ENCODE measurements at places on chromosomes 7 and 10. TPM values are rescaled to one million over a fixed set of nuclear protein-coding genes. Genes with fewer than 3 reads are reported as not detected.
A peak's percentile ranks its signal among the peaks of the same experiment; 100 is the strongest.

DNA sequence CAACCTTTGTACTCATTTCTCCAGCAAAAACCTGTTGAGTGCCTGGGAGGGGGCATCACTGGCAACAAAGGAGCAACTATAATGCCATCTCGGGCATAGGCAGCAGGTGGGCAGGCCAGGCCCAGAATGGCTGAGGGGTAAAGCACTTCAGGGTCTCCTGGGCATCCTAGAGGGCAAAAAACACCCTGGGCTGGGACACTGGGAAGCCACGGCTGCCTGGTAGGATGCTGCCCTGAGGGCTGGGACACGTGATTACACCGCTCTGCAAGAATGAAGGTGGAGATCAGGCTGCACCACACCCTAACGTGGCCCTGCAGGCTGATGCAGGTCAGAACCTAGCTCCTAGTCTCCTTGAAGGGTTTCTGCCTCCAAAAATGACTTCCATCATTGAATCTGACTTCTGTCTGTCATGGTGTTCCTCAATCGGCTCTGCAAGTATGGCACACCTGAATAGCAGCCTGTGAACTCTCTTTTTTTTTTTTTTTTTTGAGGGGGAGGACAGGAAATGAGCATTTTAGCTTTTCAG lies 4.5 kb upstream of the TRAPPC14 start:
- H3K4me1 ChIP-seq, result no peaks in the 10 kb centered on the region
- H3K4me3 ChIP-seq, result no peak overlapping the region
- H3K27me3 ChIP-seq, result no peaks in the 10 kb centered on the region
- DNase-seq, result peak; percentile 23
- H3K36me3 ChIP-seq, result no peaks in the 10 kb centered on the region

FKBP9 gene
- polyA plus RNA-seq, result 219 TPM

DNA sequence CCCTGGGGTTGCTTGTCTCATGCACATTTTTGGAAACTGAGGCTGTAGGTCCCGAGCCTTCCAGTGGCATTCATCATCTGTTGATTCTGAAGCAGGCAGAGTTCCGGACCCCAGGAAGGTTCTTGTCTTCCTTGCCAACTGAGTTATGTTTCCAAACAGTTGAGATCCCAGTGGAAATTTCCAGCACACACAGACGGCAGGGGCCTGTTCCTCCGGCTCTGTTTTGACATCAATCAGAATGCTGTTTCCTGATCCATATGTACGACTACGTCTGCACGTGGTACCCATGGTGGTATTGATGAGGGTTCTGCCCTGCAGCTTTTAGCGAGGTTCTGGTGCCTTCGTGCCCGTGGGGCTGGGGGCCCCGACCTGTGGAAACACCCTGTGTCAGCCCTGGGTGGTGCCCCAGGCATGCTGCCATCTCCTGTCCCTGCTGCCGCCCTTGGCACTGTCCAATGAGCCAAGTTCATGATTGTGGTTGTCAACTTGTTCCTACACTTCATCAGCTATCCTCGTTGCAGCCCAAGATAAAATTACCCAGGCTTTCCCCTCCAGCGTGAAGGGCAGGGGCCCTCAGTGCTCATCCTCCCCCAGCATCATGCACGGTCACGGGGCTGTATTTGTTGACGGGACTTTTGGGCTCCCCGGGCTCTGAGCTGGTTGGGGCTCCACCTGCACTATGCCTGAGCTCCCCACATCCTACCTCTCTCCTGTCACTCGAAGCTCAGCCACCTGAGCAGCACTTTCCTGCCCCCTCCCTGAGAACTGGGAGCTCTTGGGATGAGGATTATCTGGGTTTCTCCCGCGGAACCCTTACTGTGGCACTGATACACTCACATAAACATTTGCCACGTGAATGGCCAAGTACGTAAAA lies 7.8 kb upstream of the DPYSL4 start:
- H3K36me3 ChIP-seq, result no peaks in the 10 kb centered on the region
- H3K27me3 ChIP-seq, result no peaks in the 10 kb centered on the region
- DNase-seq, result no peak
- peaks cover 15% of the 10 kb centered on the region for H3K4me1 ChIP-seq
- H3K27ac ChIP-seq, result no peak overlapping the region
- H3K4me3 ChIP-seq, result no peak overlapping the region

GRCh38 chr10:122530177-122530576 lies 30.4 kb upstream of the DMBT1 start:
- no peak for DNase-seq
- no peaks in the 10 kb centered on the region for H3K36me3 ChIP-seq
- H3K27ac ChIP-seq, result no peak overlapping the region
- no peak overlapping the region for H3K4me3 ChIP-seq
- H3K4me1 ChIP-seq, result no peaks in the 10 kb centered on the region

GRCh38 chr10:74977913-74978847 lies 133.3 kb upstream of the SAMD8 start:
- no peaks in the 10 kb centered on the region for H3K27me3 ChIP-seq
- peaks cover 56% of the 10 kb centered on the region for H3K36me3 ChIP-seq
- no peak overlapping the region for H3K4me3 ChIP-seq
- no peaks in the 10 kb centered on the region for H3K4me1 ChIP-seq
- H3K27ac ChIP-seq, result no peak overlapping the region
- DNase-seq, result no peak

DNA sequence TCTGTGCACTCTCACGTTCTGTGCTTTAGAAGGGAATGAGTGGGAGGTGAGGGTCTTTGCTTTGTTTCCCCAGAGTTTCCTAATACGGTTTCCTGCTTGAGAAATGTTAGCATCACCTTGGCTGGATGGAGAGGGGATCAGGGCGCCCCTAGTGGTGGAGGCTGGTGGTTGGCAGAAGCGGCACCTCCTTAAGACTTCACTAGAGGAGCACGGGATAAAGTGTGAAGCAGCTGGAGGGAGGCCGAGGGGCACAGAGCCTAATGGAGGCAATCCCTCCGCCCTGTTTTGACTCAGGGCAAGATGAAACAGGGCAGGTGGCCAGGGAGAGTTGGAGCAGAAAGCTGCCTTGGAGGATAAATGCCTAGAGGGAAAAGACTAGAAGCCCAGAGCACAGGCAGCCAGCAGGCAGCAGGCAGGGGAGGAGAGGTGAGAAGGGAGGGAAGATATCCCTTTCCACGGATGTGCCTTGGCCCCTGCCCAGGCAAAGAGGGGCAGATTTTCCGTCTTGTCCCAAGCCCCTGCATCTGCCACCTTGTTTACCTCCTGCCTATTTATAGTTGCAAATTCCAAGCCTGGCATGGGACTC lies 56.0 kb upstream of the BTRC start:
- H3K36me3 ChIP-seq, result no peaks in the 10 kb centered on the region
- peaks cover 5% of the 10 kb centered on the region for H3K4me1 ChIP-seq
- peak overlapping the region; percentile 33 for H3K4me3 ChIP-seq
- DNase-seq, result peak; percentile 61
- peaks cover 29% of the 10 kb centered on the region for H3K27me3 ChIP-seq

DNA sequence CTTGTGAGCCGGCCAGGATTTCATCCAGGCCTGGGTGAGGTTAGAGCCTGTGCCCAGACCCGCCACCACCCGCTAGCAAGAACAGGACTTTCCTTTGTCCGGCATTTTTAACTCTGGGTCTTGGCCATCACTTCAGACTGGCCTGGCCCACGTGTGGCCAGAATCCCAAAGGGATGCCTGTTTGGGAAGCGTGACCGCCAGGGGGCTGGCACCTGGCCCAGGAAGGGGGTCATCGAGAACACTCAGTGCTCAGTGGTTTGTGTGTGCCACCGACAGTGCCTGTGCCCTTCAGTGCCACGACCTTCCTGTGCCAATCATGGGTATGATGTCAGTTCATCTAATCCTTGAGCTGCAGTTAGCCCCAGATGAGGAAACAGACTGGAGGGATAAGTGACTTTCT lies 85.0 kb downstream of the ZMIZ1 start:
- H3K4me1 ChIP-seq, result peaks cover 78% of the 10 kb centered on the region
- no peaks in the 10 kb centered on the region for H3K27me3 ChIP-seq
- no peak for DNase-seq
- no peak overlapping the region for H3K4me3 ChIP-seq

- H3K27me3 ChIP-seq, result no peaks in the 10 kb centered on the region
- no peak for DNase-seq
- H3K27ac ChIP-seq, result no peak overlapping the region
- no peak overlapping the region for H3K4me3 ChIP-seq
- no peaks in the 10 kb centered on the region for H3K36me3 ChIP-seq
Observed at GRCh38 chr7:24764011-24764410, 6.7 kb upstream of the GSDME start.

DNA sequence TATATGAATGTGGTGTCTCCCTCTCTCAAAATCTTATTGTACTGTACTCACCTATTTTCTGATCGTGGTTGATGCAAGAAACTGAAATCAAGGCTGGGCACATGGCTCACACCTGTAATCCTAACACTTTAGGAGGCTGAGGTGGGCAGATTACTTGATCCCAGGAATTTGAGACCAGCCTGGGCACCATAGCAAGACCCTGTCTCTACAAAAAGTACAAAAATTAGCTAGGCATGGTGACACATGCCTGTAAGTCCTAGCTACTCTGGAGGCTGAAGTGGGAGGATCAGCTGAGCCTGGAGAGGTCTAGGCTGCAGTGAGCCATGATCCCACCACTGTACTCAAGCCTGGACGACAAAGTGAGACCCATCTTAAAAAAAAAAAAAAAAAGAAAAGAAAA lies 16.0 kb downstream of the MMRN2 start:
- no peak overlapping the region for H3K27ac ChIP-seq
- no peak for DNase-seq
- H3K27me3 ChIP-seq, result no peaks in the 10 kb centered on the region
- no peaks in the 10 kb centered on the region for H3K4me1 ChIP-seq

DNA sequence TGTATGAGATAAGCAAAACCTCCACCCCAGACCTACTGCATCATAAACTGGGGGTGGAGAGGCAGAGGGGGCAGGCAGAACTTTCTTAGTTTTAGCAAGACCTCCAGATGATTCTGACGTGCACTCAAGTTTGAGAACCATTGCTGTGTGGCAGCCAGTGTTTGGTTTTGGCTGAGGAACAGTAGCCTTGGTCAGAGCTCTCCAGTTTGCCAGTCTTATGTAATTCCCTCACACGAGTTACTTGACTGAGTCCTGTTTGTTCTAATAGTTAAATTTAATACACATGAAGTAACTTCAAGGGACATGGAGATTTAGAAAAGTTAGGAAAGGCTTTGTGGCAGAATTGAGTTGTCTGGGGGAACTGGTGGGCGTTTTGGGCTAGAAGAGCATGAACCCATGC lies 38.5 kb downstream of the GARS1 start:
- no peaks in the 10 kb centered on the region for H3K27me3 ChIP-seq
- no peak overlapping the region for H3K27ac ChIP-seq
- no peak overlapping the region for H3K4me3 ChIP-seq
- H3K4me1 ChIP-seq, result no peaks in the 10 kb centered on the region

- no peak overlapping the region for H3K27ac ChIP-seq
- DNase-seq, result no peak
- no peak overlapping the region for H3K4me3 ChIP-seq
- H3K4me1 ChIP-seq, result no peaks in the 10 kb centered on the region
- H3K36me3 ChIP-seq, result no peaks in the 10 kb centered on the region
- peaks cover 18% of the 10 kb centered on the region for H3K27me3 ChIP-seq
Observed at GRCh38 chr7:108600399-108600798, 30.7 kb downstream of the DNAJB9 start.

All from SK-N-SH (cell line).